Activated CD4-positive, alpha-beta T cell treated with anti-CD3 and anti-CD28 coated beads, Interleukin-2, Interleukin-6, amounts not matched to agents 100 ng/mL and 50 ng/mL, durations not matched to agents 16 hours and 8 hours (primary cell): ENCODE measurements at places on chromosomes 5 and 9.

DNA sequence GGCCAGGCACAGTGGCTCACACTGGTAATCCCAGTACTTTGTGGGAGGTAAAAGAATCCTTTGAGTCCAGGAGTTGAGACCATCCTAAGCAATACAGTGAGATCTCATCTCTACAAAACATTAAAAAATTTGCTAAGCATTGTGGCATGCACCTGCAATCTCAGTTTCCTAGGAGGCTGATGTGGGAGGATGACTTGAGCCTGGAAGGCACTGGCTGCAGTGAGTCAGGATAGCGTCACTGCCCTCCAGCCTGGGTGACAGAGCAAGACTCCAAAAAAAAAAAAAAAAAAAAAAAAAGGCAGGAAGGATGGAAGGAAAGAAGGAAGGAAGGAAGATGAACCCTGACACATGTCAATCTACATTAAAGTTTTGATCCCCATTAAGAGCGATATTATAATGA, 1452.2 kb upstream of the ACO1 start:
- DNase-seq: no peak

GRCh38 chr9:125992557-125992956, 245.4 kb downstream of the PBX3 start:
- DNase-seq: no peak

DNA sequence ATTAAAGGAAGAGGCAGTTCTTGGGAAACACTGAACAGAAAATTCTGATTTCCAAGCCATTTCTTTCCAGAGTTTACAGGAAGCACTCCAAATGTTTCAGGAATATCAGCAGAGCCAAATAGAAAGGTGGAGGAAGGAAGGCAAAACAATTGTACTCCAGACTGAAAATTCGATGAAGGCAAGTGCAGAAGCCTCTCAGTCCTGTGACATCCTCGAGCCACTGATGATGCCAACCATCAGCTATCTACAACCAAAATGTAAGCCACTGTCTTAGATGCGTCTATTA, 2.2 kb downstream of the LMAN2 start:
- DNase-seq: no peak

DNA sequence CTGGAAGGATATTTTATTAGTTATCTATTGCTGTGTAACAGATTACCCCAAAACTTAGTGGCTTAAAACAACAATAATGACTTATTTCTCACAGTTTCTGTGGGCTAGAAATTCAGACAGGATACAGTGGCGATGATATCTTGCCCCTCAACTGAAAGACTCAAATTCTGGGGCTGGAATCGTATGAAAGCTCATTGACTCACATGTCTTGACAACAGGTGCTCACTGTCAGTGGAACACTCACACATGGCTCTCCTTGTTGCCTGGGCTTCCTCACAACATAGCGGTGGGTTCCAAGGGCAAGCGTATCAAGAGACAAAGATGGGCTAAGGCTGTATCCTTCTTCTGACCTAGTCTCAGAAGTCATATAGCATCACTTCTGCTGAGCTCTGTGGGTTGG, 3.7 kb upstream of the GNPDA1 start:
- peak; percentile 85 for DNase-seq

DNA sequence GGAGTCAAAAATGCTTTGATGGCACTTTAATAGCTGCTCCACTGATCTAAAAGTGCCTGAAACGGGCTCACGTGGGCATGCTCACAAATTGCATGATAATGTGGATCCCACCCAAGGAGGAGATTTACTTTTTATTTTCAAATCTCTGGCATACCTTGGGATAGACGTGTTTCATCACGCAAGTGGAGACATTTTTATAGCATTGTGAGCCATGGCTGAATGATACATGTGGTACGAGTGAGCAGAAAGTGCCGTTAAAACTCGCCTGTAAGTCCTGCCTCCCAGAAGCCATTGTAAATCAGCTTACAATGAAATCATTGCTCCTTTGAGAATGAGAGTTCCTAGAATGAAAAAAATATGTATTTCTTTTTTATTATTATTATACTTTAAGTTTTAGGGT, 514.7 kb downstream of the MAT2B start:
- no peak for DNase-seq
